SIG-M5 (cell line): ENCODE measurements at places on chromosomes 2 and 18.

- DNase-seq, result no peak
Measured at GRCh38 chr2:230008708-230009066, 60.0 kb downstream of the SLC16A14 start.

DNA sequence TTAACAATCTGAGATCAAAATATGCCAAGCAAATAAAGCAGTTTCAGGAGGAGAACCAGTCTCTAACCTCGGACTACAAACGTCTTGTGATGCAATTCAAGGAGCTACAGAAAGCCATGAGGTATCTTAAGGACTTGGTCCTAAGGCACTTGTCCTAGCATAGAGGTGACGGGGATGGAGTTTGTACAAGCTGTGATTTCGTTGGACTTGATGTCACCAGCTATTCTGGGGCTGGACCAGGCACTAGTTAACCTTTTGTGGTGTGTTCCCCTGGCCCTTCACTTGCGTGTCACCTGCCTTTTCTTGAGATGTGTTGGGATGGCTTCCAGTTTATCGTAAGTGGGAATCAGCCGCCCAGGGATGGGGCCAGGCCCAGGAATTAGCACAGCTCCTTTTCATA lies 33.7 kb downstream of the OTOF start:
- no peak for DNase-seq

GRCh38 chr2:100291152-100291970 lies 30.9 kb downstream of the LONRF2 start:
- peak; percentile 59 for DNase-seq

DNA sequence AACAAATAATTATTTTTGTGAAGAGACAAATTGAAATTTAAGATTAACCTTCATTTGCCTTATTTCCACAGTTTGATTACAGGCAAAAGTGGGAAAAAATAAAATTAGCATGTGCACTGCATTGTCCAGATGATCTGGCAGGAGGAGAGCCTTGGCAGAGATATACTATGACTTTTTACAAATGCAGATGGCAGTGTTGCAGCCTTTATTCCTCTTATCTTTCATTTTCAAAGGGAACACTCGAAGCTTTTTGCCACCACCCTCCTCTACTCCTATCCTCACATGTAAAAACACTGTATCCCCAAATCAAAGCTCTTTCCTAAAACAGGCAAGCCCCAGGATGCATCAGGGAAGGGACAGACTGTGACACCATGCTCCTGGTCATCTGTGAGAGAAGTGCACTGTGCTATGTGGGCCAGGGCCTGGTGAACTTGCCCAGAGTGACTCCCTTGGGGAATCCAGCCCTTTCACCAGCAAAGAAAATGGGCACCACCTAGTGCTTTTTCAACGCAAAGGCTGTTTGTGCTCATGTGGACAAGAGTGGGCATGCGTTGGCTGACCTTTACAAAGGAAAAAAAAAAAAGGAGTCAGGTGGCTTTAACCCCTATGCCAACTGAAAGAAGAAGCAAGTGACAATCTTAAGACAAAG lies 74.7 kb upstream of the ETAA1 start:
- no peak for DNase-seq

DNA sequence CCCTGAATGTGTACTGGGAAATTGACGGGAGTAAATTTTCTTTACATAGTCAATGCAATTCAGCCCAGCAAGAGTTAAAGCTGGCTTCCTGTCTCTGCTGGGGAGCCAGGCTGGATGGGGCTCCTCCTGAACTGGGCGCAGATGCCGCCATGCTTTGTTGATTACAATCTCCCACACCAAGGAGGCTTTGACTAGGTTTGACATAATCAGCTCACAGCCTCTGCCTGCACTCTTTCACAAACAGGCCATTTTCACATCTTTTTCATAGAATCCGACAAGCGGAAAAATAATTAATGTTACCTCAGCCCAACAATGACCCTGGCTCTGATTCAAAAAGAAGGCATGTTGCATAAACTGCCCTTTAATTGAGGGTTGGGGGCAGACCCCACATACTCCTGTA lies 54.3 kb downstream of the FOXI3 start:
- no peak for DNase-seq

DNA sequence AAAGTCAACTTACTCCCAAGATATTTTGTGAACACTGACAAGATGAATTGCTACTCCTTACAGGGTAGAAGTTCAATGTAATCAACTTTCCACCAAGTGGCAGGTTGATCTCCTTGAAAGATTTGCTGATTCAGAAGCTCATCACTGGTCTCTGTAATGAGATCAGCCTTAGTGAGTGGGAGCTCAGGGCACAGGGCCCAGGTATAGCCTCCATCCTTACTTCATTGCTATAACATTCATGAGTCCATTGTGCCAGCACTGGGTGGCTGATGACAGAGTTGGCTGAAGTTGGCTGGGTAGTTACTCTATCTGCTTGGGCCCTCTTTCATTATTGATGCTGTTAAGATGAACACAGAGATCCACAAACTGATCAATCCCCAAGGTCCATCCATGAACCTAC lies 379.0 kb downstream of the IRS1 start:
- no peak for DNase-seq

GRCh38 chr18:38481576-38481975 lies 916.0 kb upstream of the CELF4 start:
- no peak for DNase-seq

- DNase-seq, result no peak
Measured at GRCh38 chr2:226791056-226791486, 8.5 kb downstream of the IRS1 start.

DNA sequence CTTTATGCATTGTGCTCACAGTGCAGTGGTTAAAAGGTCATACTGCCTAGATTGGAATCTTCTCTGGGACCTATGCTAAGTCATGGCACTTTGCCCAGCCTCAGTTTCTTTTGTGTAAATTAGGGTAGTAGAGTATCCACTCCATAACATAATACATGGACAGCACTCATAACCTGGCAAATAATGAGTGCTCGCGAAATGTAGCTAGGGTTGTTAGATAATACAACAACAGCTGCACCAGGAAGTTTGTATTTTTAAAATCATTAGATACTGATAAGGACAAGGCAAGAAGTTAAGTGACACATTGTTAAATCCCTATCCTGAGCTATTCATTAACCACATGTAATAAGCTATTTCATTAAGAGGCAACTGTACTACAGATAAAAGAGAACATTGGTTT lies 13.8 kb upstream of the PLA2R1 start:
- DNase-seq, result no peak

GRCh38 chr2:1607971-1608688 lies 136.2 kb downstream of the PXDN start:
- no peak for DNase-seq

DNA sequence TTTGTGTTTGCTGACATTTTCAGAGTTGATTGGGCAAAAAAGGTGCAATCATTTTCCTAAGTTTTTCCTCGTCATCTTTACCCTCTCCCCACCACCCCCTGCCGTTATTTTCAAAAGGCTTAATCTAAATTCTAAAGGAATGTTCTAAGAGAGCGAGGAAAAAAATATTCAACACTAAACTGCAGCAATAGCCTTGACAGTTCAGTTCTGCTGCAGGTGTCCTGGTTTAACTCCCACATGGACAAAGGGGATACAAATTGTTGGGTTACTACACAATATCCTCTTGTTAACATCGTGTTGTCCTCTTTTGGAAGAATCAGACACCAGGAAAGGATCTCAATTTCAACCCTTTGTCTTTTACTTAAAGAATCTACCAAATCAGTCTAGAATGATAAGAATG lies 696.5 kb downstream of the NRXN1 start:
- DNase-seq, result no peak

DNA sequence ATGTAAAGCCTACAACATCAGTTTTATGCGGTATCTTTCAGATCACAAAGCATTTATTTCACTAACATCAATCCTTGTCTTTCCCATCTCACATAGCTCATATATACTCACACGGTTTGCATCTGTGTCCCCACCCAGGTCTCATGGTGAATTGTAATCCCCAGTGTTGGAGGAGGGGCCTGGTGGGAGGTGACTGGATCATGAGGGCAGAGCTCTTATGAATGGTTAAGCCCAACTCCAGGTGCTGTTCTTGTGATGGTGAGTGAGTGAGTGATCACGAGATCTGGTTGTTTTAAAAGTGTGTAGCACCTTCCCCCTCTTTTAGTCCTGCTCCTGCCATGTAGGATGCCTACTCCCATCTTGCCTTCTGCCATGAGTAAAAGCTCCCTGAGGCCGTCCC lies 42.0 kb downstream of the PARD6G start:
- no peak for DNase-seq

DNA sequence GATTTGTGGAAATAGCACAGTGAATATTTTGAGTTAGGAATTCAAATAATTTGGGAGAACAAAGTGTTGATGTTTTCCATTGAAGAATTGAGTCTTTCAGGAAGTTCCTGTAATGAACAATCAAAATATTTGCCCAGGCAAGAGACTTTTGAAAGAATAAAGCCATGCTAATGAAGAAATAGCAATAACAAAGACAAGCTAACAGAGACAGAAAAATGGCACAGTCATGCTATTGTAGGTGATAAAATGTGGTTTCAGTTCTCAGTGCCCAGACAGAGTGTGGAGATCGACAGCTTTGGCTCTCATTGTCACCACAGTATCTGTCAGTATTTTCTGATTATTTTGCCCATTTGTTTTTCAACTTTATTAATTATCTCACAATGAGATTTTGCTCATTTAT lies 490.8 kb upstream of the PIK3C3 start:
- DNase-seq, result no peak

DNA sequence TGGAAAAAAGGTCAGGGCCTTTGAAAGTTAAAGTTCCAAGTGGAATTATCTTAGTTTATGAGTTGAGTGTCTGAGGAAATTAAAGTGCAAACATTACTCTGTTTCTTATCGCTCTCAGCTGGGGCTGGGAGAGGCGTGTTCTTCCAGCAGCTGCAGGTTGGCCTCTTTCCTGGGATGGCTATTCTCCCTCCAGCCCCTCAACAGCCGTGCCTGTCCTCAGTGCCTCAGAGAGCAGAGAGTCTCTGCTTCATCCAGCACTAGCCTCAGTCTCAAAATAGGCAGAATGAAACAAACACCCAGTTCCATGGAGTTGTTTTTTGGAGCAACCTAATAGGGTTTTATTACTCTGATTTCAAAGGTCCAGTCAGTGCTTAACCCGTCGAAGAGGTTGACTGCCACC lies 298.1 kb downstream of the GALR1 start:
- DNase-seq, result no peak
